ENCODE measurements at places on chromosomes 13 and 19.

DNA sequence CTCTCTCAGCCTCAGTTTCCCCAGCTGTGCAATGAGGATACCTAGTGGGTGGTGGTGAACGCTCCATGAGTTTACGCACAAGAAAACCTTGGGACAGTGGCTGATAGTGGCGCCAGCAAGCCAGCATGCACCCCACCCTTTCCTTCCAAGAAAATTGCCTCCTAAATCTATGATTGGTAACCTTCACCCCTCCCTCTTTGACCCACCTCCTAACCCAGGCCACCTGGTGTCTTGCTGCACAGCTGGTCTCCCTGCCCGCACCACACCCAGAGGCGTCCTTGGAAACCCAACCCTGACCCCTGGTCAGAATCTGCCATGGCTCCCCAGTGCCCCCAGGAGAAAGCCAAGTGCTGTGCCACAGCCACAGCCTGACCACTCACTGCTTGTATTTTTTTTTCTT, 22.8 kb upstream of the BCL3 start:
- DNase-seq: no peak

GRCh38 chr19:46480415-46480814, 9.1 kb upstream of the PNMA8A start:
- no peak for DNase-seq

- no peak for DNase-seq
These were observed 30.0 kb downstream of the TSC22D1 start for GRCh38 chr13:44546164-44546563.

- DNase-seq: no peak
These were observed 3.0 kb upstream of the KMT2B start for GRCh38 chr19:35714601-35715354.

DNA sequence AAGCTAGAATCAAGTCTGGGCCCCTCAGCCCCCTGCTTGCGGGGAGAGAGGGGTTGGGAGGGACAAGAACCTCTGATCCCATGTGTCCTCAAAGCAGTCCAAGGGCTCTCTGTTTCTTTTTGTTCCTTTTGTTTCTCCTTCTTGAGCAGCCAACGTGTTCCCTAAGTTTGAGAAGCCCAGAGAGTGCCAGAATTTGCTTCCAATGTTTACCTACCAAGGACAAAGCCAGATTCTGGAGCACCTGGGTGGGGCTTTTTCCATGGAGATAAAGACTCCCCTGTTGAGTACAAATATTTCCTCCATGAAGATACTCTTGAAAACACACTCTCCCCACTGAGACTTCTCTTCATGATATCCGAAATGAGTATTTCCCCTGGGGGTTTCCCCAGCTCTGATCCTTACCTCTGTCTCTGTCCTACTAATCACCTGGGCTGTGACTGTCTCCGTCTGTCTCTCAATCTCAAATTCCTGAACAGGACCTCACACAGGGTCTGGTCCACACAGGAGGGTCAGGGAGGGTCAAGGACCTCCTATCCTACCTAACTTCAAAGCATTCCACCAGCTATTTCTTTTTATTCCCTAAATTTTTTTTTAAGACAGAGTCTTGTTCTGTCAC, 27.4 kb downstream of the CD177 start:
- no peak for DNase-seq

- DNase-seq: no peak
These were observed 732 bp upstream of the MAP1S start for GRCh38 chr19:17718550-17718946.
